Activated CD4-positive, alpha-beta T cell treated with anti-CD3 and anti-CD28 coated beads, Interleukin-2, amount 50 U/mL, for 1 hour (primary cell): ENCODE measurements at places on chromosomes 7 and 10.

DNA sequence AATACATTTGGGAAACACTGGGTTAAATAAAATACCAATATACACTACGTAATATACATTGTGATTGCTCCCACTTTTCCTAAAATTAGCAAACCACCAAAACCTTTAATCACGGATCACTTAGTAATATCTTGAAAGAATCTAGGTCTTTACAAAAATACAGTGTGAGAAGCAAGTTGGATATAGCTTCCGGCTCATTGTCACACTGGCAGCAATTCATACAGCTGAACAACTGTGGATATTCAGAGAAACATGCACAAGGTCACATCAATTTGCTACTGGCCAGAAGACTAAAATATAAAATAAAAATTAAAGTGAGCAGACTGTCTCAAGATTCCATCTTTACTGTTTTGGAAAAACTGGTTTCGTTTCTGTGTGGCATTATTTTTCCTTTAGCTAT is 69.1 kb downstream of the ZNF438 start:
- no peak for DNase-seq

- no peak for DNase-seq
Observed at GRCh38 chr7:142434666-142435167, 176.9 kb upstream of the PRSS58 start.

DNA sequence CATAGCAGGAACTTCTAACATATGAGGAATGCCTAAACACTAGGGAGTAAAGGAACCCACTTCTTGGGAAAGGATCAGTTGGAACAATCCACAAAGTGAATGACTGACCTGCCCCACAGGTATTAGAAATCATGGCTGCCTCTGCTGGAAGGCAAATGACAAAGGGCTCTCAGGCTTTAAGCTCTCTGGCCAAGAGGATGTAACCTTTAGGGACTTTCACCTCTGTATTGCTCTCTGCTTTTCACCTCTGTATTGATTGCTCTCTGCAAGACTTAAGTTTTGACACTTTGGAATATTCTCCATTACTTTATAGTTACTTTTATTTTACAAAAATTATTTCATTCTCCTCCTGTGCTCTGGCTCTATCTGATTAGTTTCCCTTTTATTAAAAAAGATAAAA is 248.0 kb downstream of the LRRTM3 start:
- DNase-seq, result no peak

- no peak for DNase-seq
Observed at GRCh38 chr10:71210542-71210871, 1.9 kb upstream of the UNC5B start.

- DNase-seq, result no peak
Observed at GRCh38 chr7:11506417-11506816, 325.6 kb downstream of the THSD7A start.

GRCh38 chr10:68223535-68224165 is 8.3 kb downstream of the ATOH7 start:
- DNase-seq, result no peak

- no peak for DNase-seq
Observed at GRCh38 chr7:46459942-46460341, 538.9 kb upstream of the IGFBP3 start.

- no peak for DNase-seq
Observed at GRCh38 chr7:157674715-157675426, 338.1 kb downstream of the DNAJB6 start.

GRCh38 chr10:70557876-70558275 is 44.7 kb downstream of the PRF1 start:
- DNase-seq, result no peak

DNA sequence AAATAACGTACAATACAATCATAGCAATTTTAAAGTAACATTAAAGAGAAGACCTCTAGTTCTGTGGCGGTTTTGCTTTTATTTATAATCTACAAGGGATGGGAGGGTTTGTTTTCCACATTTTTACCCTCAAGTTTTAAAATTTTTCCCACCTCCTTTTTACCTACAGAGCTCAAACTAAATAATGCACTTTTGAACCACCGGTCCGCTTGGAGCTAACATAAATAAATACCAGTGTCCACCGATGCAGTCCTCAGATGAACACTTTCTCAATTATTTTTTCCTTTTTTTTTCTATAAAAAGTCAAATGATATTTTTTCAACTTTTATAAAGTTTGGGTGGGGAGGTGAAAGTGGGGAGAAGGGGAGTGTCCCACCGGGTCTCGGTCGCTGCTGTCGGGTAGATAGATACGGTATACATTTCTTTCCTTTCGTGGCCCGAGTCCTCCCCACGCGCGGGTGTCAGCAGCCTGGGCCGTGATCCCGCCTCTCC is 3.3 kb downstream of the ZNF503 start:
- DNase-seq, result no peak

DNA sequence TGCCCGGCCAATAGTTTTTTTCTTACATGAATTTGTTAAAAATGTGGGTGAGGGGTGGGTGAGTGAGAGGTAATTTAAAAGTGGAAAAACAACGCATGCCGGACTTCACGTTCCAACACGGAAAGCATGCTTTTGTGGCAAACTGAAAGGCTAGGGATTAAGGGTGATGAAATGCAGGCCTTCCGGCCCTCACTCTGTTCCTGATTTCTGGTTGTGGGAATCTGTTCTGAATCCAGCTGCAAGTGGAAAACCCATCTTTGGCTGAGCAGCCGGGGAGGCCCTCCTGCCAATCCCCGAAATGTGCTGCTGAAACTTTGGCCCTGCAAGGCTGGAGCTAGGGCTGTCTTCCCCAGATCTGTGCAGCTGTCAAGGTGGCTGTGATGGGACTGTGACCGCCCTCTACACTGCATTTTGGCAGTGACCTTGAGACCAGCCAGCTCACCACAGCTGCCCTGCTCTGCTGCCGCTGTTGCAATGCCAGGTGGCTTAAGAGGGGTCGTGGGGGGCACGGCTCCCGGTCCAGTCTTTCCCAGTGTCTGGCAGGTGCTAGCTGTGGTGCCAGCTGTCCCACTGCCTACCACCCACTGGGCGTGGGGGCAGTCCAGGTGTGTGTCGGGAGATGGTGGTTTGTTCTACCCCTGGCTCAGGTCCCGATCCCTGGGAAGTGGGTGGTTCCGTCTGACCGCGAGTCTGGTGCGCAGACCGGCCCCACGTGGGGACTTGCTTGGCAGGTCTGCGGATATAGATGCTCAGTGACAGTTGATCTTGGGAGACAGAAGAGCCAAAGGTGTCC is 39.0 kb downstream of the TET1 start:
- DNase-seq, result no peak

GRCh38 chr10:49643241-49644034 is 29.6 kb downstream of the CHAT start:
- DNase-seq, result no peak

DNA sequence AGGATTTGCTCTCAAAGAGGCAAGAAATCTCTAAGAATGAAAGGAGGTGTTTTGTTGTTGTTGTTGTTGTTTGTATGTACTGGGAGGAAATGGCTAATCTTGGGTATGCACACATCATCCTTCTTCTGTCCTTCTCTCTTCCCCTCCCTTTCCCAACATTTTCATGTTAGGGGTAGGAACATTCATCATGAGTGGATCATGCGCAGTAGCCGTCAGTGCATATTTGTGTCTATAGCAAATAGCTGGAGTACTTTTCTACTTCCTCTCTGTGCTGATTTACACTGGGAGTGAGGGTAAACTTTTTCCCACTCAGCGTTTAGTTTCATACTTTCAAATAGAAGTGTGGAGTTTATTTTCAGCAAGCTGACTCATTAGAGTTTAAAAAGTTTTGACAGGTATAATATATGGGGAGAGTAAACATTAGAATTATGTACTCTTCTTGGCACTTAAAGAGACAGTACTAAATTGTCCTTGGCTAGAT is 80.5 kb upstream of the PRKG1 start:
- no peak for DNase-seq

DNA sequence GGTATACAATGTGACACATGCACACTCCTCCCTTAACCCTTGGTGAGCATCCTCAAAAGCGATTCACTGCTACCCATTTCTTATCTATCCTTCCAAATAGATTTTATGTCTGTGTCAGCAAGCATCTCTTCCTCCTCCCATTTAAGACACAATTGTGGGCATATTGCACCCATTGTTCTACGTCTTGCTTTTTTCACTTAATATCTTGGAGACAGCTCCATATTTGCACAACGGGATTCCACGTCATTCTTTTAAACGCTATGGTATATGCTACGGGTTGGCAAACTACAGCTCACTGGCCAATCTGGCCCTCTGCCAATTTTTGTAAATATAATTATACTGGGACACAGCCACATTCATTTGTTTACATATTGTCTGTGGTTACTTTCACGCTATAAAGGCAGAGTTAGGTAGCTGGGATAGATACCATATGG is 88.6 kb downstream of the RNF216 start:
- no peak for DNase-seq

- DNase-seq, result no peak
Observed at GRCh38 chr10:44180321-44181168, 204.4 kb downstream of the CXCL12 start.

DNA sequence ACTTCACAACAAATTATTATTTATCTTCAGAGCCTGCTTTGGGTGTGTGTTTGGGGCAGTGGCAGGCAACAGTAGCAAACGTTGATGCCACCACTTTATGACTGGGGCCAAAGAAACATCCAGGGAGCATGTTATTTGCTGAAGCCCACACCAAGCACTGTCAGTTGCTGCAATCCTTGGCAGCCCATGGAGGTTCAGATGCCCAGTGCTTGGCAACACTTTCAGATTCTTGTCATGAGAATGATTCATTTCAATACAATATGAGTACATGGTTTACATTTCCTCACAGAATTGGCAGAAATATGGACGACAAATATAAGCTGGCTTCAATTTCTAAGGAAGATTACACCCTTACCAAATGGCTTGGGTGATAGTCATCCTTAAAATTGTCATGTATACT is 46.5 kb upstream of the GLI3 start:
- no peak for DNase-seq

- DNase-seq, result no peak
Observed at GRCh38 chr7:12092499-12093130, 118.5 kb upstream of the TMEM106B start.

DNA sequence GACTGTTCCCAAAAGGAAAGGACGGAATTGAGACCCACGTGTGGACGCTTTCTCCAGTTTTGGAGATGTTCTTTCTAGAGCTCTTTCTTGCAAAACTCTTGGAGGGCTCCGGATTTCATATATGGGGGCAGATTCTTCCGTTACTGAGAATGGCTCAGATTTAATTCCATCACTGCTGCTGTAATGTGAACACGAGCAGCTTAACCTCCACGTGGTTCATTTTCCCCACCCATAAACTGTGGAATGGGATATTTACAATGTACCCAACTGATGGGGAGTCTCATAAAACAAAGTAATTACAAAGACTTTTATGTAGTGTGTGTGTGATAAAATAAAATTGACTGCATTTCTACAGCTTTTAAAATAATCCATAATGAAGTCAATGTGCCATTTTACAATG is 15.1 kb upstream of the MSRB2 start:
- no peak for DNase-seq

DNA sequence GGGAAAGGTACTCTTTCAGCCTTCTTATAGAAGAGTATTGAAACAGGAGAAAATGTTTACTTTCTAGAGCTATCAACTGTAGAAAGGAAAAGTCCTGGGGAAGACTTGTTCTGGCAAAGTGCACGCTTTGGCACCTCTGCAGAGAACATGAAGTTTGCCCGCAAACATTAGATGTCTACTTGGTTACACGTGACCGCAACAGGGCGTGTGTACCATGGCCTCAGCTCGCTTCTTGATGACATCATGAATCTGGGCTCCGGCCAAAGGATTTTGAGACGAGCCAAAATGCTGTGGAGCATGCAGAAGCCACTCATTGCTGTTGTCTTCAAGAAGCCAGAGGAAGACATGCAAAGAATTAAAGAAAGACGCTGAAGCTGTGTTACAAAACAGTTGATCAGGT is 8.6 kb upstream of the TAS2R60 start:
- DNase-seq, result no peak

DNA sequence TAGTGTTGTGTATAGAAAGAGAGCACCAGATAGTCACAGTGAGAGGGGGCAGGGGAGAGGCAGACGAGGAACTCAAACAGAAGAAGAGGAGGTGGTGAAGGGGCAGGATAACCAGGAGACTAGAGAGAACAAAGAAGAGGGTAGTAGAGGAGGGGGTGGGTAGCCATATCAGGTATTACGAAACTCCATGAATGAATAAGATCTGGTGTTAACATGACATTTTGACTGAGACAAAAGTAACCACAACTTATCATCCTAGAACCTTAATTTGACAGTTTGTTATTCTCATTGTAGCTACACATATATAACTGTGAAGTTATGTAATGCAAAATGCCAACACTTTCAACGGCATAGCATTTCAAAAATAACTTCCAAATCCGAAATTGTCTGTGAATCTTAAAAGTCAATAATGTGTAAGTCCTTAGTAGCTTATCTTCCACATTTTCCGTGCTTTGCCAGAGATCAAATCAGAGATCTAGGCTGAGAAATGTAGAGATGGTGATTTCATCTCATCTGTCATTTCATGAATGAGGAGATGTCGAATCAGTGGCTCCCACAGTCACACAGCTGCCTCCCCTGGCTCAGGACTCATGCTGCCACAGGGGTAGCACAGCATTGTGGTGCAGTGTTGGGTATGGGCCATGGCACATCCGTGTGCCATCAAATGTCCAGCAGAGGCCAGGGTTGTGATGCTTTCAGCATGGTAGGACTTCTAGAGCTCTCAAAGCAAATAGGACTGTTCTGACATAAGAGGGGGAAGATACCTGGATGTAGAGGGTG is 202.1 kb downstream of the HECW1 start:
- no peak for DNase-seq

GRCh38 chr7:131649003-131649541 is 92.6 kb upstream of the PODXL start:
- no peak for DNase-seq

GRCh38 chr10:110818311-110819256 is 53.1 kb upstream of the PDCD4 start:
- no peak for DNase-seq

DNA sequence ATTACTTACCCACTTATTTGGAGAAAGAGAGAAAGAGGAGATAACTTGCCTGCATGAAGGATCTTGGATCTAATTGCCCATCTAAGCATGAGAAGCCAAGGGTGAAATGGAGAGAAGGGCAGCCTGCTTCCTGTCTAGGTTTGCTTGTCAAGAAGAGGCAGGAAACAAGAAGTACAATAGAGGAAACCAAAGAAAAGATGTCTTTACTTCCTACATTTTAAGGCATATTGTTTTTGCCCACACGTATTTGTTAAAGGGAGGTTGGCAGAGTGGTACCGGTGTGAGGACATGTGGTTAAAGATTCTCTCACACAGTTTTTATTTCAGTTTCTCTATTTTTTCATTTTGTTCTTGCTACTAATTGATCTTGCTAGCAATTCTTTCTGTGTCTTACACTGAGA is 6.0 kb upstream of the TAS2R38 start:
- no peak for DNase-seq

DNA sequence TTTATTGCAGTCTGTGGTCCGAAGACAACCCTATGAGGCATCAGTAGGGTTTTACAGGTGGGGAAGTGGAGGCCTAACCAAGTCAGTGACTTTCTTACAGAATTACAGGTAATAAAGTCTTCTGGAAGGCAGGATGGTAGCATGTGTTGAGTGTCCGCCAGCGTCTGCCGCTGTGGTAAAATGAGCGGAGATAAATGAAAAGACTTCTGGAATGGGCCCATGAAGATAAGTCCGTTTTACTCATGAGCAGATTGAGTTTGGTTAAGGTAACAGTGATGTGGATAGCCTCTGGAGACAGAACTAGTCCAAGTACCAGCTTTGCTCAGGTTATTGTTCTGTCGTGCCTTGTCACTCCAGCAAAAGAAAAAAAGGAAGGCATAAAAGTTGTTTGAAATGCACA is 966 bp downstream of the FBH1 start:
- DNase-seq, result no peak
